ENCODE measurements at places on chromosomes 1 and 21.

DNA sequence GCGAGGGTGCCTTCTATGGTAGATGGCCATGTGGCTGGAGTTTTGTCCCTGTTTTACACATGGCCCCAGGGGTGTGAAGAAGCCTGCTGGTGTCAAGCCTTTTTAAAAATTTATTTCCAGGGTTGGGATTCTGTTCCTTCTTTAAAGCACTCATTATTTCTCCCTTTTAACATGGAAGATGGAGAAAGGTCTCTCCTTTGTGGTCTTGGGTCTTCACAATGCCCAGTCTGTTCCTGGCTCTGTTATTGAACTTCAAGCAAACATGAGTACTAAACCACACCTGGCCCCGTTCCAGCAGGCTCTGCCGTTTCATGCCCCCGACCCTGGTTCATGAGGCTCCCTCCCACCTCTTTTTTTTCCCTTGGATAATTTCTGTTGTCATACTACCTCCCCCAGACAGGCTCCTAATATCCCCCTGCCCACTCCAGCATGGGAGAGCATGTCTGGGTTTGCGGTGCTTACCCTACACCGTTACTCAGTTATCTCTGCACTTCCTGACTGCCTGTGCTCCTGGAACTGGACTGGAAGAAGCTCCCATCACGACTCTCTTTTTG, 121.2 kb upstream of the KIAA0040 start:
- H3K36me3 ChIP-seq = no peaks in the 10 kb centered on the region
- no peak overlapping the region for H3K4me3 ChIP-seq
- H3K4me1 ChIP-seq = no peaks in the 10 kb centered on the region
- no peak overlapping the region for H3K27ac ChIP-seq

- no peak for DNase-seq
- no peak overlapping the region for H3K27ac ChIP-seq
- H3K36me3 ChIP-seq = no peaks in the 10 kb centered on the region
- H3K4me1 ChIP-seq = peaks cover 10% of the 10 kb centered on the region
- no peak overlapping the region for H3K4me3 ChIP-seq
- no peaks in the 10 kb centered on the region for H3K27me3 ChIP-seq
Measured at GRCh38 chr1:162385702-162386101, 4.2 kb downstream of the C1orf226 start.

DNA sequence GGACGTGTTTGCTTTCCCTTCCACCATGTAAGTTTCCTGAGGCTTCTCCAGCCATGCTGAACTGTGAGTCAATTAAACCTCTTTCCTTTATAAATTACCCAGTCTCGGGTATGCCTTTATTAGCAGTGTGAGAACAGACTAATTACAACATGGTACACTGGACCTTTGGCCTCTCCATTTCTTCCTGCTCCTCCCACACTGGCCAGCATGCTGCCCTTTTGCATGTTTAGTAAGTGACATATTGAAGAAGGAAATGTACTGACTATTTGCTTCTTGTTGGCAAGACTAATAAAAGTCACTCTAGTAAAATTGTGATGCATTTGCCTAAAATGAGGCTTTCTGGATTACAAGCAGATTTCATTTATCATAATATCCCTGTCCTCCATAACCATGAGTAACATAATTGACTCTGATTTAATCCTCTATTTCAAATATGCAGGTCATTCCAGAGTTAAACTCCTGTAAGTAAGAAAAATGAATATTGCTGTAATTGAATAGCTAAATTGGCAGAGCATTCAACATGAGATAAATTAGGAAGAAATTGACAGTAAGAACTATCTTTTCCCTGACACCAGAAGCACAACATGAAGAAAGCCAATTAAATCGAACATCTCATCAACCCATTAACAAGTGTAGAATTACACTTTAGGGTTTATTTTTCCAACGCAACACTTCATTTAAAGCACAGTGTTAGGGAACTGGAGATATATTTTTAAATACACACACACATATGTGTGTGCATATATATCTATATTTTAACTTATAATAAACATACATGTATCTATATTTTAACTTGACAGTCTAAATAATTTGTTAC, 427.8 kb upstream of the ZP4 start:
- DNase-seq = no peak
- H3K27ac ChIP-seq = no peak overlapping the region
- no peaks in the 10 kb centered on the region for H3K27me3 ChIP-seq
- H3K4me1 ChIP-seq = no peaks in the 10 kb centered on the region

GRCh38 chr1:44630116-44630515, 44.2 kb downstream of the TMEM53 start:
- peaks cover 6% of the 10 kb centered on the region for H3K4me1 ChIP-seq
- H3K4me3 ChIP-seq = no peak overlapping the region
- no peak overlapping the region for H3K27ac ChIP-seq

GRCh38 chr21:35521852-35522505, 472.9 kb upstream of the RUNX1 start:
- DNase-seq = no peak
- H3K36me3 ChIP-seq = no peaks in the 10 kb centered on the region
- no peak overlapping the region for H3K4me3 ChIP-seq
